Foreskin fibroblast (primary cell): ENCODE measurements at places on chromosomes 4 and X.

- DNase-seq: peak; percentile 20
Observed at GRCh38 chrX:130263016-130263415, 5.7 kb downstream of the ZNF280C start.

DNA sequence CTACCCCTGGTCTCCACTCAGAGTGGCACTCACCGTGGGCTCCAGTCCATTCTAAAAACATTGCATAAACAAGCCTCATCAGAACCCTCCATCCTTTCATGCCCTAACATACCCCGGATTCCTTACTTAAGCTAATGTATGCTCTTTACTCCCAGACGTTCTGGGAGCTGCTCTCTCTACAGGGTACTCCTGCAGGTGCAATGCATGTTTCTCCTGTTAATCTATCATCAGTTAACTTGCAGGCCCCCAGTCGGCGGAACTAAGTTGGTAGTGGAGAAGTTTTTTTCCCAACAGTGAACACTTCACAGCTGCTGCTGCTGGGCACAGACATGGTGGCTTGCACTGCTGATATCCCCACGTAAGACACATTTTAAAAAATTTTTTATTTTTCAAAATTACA lies 161.6 kb upstream of the FAT1 start:
- no peak for DNase-seq

GRCh38 chrX:150478496-150479492 lies 89.6 kb upstream of the MTM1 start:
- no peak for DNase-seq

DNA sequence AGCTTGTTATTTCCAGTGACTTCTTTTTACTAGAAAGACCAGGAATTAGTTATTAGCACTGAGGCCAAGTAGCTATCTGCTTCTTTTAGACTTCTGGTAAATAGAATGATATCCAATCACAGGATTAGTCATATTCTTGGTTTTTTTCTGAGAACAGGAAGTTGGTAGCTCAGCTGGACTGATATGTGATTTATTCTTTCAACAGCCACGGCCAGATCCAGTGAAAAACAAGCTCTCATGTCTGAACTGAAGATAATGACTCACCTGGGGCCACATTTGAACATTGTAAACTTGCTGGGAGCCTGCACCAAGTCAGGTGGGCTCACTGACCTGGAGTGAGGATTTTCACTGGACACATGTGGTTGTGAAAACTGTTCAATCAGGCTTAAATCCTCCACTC lies 48.6 kb downstream of the PDGFRA start:
- peak; percentile 68 for DNase-seq

DNA sequence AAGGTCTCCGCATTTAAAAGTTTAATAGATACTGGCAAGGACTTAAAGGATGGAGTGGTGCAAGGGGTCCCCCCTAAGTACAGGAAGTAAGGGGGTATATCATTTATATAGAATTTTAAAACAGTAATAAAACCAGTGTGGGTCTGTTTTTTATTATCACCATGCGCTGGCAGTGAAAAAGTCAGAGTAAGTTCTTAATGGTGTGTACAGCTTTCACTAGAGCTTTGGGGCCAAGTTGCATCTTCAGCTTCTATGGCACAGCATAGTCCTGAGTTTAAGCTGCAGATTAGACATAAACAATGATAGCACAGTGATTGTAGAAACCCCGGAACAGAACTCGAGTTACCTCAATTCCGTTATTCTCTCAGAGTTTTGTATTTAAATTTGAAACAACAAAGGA lies 27.6 kb downstream of the RHOH start:
- DNase-seq: peak; percentile 25

DNA sequence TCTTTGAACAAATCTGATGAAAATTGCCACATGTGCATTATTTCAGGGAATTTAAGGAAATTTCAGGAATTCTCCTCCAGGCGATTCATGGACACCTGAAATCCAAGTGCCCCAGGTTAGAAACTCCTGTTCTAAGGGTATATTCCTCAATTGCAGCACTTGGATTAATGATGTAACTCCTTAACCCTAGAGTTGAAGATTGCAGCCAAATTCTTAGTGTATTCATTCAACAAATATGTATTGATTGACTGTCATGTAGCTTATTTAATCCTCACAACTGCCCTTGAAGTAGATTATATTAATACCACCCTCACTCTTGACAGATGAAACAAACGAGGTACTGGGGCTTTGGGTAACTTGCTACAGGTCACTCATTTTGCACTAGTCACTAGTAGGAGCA lies 11.3 kb downstream of the CETN2 start:
- no peak for DNase-seq

GRCh38 chr4:177729681-177730080 lies 287.4 kb upstream of the AGA start:
- no peak for DNase-seq

DNA sequence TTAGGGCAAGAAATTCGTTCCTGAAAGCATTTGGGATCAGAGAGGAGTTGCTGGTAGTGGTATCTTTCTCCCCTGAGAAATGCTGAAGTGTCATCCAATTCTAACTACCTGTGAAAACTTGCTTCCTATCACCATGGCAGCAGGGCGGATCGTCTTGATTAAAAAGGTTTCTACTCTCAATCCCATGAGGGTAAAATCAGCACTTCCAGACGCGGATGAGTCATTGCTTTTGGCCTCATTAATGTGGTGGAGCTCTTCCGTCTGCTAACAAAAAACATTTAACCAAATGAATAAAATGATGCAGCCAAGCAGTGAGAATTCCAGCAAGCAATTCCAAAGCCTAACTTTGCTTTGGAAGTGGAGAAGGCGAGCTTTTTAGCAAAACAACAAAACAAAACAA lies 325.6 kb downstream of the CAMK2D start:
- peak; percentile 78 for DNase-seq
